ENCODE measurements at places on chromosomes 1 and 21.

DNA sequence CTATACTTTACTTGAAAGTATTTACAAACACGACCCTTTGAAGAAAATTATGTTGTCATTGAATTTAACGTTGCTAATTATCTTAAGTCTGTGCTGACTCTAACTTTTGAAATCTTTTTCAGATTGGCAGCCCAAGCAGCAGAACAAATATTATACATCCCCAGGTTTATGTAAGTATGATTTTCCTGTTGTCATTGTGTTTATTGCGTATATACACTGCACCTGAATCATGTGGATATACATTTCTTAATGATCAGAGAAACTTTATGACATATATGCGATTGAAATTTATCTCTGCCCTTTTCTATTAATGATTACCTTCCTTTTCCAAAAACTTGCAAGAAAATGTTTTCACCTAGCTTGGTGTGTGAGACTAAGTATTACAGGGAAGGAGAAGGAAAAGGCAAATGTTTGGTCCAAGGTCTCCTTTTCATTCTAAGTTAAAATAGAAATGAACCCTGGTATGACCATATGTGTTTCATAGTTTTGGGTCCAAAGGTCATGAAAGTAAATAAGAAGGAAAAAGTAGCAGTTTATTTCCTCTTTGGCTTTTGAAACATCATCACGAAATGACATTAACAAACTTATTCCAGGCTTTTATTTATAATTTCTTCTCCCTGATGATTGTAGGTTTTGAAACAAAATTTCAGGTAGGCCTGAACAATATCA lies 116.8 kb downstream of the VPS13D start:
- DNase-seq: no peak

DNA sequence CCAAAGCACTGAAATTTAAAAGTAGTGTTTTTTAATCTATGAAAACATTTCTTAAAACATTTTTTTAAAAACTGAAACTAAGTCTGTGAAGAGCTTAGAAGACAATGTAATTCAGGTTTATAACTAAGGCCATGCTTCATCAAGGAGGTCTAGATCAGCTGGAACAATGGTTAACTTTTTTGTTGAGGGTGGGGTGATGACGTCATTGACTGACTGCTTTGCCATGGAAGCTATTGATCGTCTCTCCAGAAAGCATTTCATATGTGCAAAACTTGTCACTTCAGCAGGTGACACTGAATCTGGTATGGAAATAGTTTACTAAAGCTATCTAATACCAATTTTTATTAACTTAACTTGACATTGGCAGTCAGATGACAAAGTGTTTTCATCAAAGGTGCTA lies 21.0 kb downstream of the RAVER2 start:
- DNase-seq: no peak

DNA sequence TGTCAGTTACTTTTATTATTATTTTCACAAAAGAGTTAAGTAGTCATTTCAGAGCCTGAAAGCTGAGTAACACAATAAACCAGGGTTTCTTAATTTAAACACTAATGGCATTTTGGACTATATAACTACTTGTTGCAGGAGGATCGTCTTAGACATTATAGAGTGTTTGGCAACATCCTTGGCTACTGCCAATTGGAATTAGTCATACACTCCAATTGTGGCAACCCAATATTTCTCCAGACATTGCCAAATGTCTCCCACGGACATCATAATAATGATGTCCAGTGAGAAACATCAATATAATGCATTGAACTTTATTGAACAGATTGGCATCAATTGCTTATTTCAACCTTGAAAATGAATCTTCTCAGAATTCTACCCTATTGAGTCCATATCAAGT lies 441.9 kb upstream of the ADGRL4 start:
- no peak for DNase-seq

DNA sequence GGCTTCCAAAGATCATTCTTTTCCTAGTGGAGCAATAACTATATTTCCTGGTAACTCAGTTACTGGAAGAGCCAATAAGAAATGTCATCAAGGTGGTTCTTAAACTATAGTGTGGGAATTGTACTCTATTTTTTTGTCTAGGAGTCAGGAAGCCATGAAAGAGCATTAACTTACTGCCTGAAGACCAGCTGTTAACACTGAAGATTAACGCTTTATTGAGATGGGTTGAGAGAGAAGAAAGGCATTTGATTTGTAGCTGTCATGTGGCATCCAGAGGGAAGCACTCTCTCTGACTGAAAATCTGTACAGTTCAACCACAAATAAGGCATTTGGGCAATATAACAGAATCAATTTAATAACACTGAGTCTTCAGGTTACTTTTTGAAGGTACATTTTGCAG lies 76.0 kb downstream of the DNM3 start:
- DNase-seq: no peak

DNA sequence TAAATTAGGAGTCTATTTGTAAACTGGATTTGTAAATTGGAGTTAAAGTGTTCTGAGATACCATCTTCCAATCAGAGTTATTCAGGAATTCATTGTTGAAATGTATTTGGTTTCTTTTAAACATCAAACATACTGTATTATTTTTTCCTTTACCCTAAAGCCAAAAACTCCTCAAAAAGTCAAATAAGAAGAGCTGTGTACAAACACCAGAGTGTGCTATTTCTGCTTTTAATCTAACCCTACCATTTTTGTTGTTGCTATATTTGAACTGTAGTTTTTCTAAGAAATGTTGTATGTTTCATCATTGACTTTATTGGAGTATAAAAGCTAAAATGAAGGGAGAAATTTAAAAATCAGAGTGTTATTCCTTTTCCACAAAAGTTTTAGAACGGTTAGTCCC lies 35.8 kb downstream of the SLC30A7 start:
- no peak for DNase-seq

GRCh38 chr1:14780271-14780670 lies 181.8 kb downstream of the KAZN start:
- no peak for DNase-seq

- no peak for DNase-seq
Measured at GRCh38 chr1:234697015-234697414, 87.0 kb upstream of the IRF2BP2 start.

GRCh38 chr1:227712648-227713047 lies 22.5 kb downstream of the JMJD4 start:
- no peak for DNase-seq

- DNase-seq: no peak
Measured at GRCh38 chr1:162187687-162188276, 118.3 kb downstream of the NOS1AP start.

DNA sequence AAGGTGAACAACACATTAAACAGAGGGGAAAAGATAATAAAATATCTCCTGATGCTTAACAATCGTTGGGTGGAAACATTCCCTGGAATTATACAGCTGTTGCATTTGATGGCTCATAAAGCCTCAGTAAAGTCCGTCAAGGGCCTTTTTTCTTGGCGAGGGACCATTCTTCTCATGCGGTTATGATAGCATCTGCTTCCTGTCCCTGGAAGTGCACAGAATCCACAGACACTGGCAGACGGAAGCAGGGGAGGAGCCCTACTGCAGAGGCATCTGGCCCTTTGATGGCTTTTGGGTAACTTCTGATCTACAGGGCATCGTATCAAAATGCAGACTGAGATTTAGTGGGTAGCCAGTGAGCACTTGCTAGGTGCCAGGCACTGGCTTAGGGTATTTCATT lies 286.9 kb downstream of the KIF26B start:
- no peak for DNase-seq

- DNase-seq: no peak
Measured at GRCh38 chr1:207654320-207654719, 9.4 kb downstream of the CR1L start.

DNA sequence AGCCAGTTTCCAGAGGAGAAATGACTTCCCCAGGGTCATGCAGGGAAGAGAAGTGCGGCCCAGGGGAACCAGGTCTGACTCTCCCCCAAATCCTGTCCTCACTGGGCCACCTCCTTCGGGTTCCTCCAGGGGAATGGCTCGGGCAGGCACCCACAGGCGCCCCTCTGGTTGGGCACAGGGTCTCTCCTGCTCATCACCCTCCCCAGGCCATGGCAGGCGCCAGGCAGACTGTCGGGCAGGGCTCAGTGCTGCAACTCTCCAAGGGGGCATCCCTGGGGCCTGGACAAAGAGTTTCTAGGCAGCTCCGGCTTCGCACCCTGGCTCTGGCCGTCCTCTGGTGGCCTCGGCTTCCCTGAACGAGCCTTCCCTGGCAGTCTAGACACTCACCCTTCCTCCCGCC lies 75.6 kb downstream of the MEGF6 start:
- no peak for DNase-seq

DNA sequence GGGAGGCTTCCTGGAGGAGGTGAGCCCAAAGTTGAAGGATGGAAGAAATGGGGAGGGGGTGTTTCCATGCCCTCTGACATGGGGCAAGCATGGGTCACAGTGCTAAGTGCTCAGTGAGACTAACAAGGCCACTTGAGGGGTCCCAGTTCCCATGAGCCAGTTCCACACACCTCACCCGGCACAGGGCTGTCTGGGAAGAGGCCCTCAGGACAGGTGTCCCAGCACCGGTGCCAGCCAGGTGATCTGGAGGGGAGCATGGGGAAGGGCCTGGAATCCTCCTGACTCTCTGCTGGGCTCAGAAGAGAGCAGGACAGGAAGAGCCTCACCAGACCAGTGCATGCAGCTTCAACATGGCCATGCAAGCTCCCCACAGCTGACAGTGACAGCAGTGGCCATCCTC lies 294.7 kb upstream of the VAMP3 start:
- no peak for DNase-seq

DNA sequence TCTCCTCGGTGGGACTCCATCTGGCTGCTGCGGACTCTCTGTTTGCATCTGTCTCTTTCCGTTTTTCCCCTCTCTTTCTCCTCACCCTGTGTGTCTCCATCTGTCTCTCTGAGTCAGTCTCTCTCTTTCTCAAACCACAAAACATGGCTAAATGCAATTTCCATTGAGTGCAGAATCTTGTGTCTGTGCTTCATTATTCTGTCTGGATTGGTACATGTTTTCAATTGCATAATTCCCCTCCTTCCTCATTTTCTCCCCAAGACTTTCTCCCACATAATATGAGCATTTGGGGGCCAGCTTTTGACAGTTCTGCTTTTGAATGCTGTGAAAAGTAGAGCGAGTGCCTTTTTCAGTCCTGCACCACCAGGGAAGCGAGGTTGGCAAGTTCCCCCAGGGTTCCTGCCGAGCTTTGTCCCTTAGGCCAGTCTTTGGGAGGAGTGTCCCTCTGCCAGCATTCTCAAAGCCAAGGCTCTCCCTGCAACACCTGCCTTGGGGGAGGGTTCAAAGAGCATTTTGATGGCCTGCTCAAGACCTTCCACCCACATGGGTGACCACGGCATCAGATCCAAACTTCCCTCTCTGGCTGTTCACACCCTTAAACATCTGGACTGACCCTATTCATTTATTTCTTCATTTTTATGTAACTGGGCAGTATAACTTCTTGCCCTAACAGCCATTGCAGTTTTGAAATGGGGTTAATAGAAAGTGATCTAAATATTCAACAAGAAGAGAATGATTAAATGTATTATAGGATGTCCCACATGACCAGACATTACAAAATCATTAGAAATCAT lies 32.8 kb upstream of the SCMH1 start:
- DNase-seq: no peak

GRCh38 chr1:155170101-155170785 lies 2.9 kb downstream of the KRTCAP2 start:
- no peak for DNase-seq

- DNase-seq: peak; percentile 81
Measured at GRCh38 chr1:16146279-16147155, 9.4 kb downstream of the EPHA2 start.

DNA sequence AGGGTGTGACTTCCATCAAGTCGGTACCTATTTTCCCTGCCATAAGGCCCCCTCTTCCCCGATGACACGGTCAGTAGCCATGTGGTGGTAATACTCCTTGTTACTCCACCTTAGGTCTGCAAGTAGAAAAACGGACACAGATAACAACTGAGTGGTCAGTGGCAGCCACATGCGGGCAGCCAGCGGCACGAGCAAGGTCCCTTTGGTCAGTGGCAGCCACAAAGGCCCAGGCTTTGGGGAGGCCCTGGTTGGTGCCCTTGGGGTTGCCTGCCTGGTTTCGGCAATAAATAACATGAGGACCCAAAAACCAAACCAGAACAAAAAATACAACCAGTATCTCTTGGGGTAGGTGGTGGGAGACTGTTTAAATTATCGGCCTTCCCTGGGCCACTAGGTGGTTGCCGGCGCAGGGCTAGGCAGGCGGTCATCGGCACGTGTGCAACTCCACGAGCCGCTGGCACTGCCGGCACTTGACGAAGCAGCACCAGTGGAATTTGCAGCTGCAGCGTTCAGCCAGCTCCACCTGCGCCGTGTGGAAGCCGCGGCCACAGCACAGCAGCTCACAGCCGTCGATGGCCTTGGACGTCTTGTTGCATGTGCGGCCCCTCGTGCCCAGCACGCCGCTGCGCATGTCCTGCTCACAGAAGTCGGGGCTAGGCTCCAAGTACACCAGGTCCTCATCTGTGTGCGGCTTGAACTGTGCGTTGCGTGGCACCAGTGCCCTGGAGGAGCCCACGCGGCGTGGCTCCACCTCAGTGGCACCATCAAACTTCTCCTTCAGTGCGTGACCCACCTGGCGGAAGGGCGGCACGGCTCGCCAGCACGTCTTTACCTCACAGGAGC lies 23.1 kb downstream of the WNT4 start:
- no peak for DNase-seq

GRCh38 chr1:53395671-53396215 lies 63.5 kb upstream of the DMRTB1 start:
- DNase-seq: no peak

- no peak for DNase-seq
Measured at GRCh38 chr21:21205604-21206003, 207.4 kb downstream of the NCAM2 start.

DNA sequence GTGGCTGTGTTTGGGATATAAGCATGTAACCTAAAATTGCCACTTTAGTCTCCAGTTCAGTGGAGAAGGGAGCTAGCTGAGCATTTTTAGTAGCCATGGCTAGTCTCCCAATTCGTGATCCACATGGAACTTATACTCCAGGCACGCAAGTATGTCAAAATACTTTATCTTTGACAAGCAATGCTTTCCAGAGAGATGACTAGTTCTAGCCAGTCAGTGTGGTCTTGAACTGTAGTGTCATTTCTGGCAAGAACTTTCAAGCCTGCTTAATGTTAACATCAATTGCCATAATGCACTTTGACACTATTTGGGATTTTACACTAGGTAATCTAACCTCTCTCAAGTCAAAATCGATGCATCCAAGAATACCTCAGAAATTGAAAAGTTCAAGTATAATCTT lies 660.0 kb downstream of the PTPRC start:
- DNase-seq: no peak

- DNase-seq: no peak
Measured at GRCh38 chr1:213987927-213988506, at the start of gene PROX1. Gene PROX1 (plus strand): TSS chr1:213987973. CDS start chr1:213996536, 8,563 bp downstream.
